ENCODE measurements at places on chromosomes 3 and 15.

DNA sequence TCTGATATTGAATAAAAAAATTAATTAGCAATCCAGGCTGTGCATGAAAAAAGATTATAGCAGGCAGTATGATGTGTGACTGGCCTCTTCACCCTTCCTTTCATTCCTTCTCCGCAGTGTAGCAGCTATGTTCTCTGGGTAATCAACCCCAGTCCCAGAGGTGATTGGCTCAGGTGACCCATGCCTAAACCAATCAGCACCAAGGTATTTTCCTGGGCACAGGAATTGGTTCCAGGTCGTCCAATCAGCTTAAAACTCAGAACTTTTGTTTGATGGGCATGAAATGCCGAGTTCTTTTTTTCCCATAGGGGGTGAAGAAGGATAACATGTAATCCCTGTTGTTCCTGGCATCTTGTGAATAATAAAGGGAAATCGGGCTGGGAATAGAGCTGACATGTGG, 5.8 kb upstream of the BNC1 start:
- DNase-seq = no peak

- DNase-seq = no peak
Measured at GRCh38 chr3:172749230-172749965, 1.1 kb upstream of the ECT2 start.

DNA sequence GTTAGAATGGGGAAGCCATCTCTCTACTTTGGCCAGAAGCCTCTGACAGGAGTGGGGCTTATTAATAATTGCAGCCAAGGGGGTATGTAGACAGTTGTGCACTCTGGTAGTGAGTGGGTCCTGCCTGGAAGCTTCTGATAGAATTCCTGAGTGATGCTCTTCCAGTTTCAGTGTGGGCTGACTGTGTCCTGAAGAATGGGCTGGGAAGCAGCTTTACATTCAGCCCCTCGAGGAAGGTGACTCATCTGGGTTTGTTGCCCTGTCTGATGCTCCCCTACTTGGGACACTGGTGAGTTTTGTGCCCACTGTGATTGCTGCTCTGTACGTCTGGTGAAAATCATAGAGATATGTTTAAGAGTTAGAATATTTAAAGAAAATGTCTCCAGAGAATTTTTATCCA, 444.7 kb upstream of the RBMS3 start:
- DNase-seq = no peak

DNA sequence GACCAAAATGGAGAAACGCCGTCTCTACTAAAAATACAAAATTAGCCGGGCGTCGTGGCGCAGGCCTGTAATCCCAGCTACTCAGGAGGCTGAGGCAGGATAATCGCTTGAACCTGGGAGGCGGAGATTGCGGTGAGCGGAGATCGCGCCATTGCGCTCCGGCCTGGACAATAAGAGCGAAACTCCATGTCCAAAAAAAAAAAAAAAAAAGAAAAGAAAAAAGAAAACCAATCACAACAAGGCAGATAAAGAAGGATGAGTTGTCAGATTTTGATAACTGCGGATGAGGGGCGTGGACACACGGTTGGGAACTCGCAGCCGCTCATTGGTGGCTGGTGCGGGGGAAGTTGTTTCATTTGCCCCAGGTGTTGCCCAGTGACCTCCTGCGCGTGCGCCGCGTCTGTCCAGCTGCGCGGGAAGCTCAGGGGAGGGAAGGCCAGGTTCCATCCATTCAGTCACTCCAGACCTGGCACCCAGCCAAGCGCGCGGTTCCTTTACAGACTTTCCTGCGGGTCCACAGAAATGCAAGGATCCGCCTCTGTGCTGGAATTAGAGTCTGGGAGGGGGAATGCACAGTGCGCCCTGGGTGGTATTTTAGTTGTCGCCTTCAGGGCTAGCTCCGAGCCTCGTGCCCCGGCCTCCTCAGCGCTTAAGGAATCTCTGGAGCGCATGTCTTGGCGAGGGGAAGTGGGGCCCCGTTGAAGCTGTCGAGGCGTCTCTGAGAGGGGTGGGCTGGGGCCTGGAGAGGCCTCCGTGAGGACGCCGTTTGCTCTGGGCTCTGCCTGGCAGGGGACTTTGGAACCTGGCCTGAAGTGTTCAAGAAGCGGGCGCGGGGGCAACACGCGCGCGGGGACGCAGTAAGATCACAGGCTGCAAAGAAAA, 708 bp upstream of the GCHFR start:
- DNase-seq = no peak

DNA sequence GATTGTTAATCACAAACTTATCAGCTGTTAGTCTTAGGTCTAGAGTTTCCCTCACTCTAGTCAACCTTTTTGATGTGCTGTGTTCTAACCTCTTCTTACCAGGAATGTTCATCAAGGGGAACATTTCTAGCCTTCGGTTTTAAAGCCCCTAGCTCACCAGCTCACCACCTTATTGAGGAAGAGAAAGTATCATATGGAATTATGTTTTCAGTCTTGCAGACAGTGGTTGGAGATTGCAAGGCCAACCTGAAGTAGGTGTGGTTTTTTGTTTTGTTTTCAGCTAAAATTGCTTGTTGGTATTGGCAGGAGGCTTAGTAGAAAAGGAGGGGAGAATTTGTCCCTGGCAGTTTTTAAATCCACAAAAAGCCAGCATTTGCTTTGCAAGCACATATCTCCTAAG, 48.4 kb upstream of the CCDC80 start:
- no peak for DNase-seq

- DNase-seq = no peak
Measured at GRCh38 chr15:83992324-83993031, 243.1 kb upstream of the GOLGA6L4 start.

GRCh38 chr3:179196098-179196497, 47.9 kb downstream of the PIK3CA start:
- no peak for DNase-seq

DNA sequence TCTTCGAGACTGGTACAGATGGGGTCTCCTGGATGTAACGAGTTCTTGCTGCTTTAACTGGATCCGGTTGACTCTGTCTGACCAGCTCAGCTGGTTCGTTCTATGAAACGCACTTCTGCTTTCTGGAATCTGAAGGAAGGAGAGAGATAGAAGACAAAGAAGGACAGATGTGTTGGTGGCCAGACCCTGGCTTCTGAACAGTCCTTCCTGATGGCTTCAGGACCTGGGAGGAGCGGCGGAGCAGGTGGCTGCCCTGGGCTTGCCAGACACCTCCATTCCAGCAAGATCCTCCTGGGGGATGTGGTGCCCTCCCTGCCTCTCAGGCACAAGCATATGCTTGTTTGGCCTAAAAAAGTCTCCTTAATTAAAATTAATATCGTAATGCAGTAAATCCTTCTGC, 99.9 kb downstream of the APBA2 start:
- no peak for DNase-seq

- no peak for DNase-seq
Measured at GRCh38 chr15:50148362-50148963, 29.4 kb upstream of the ATP8B4 start.

DNA sequence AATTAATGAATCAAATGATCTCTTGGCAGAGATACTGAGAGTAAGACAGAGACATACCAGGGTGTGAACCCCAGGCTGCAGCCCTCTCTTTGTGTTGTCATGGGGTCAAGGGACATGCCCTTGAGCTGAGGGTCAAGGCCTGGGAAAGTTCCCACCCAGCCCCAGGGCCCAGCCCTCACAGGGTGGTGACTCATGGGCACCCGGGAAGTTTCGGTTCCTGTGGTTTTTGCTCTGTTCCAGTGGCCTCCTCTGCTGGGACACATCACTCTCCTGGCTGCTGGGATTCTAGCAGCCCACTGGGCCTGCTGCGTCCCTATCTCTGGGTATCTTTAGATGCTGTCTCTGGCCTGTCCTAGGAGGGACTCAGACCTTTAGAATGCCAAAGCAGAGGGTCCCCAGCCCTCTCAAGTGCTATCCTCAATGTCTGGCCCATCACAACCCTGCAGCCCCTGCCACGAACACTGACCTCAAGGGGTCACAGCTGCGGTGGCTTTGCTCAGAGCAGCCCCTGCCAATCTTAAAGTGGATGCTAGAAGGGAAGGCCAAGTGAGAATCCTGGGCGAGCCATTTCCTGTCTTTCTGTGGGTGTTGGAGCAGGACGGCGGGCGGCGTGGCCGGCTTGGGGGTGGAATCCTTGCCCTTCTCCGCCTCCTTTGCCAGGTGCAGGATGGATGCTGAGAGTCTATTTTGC, 148.4 kb upstream of the TLE3 start:
- DNase-seq = no peak
